CD8-positive, alpha-beta memory T cell (primary cell): ENCODE measurements at places on chromosomes 5 and 9. TPM values are rescaled to one million over a fixed set of nuclear protein-coding genes. Genes with fewer than 3 reads are reported as not detected.

DNA sequence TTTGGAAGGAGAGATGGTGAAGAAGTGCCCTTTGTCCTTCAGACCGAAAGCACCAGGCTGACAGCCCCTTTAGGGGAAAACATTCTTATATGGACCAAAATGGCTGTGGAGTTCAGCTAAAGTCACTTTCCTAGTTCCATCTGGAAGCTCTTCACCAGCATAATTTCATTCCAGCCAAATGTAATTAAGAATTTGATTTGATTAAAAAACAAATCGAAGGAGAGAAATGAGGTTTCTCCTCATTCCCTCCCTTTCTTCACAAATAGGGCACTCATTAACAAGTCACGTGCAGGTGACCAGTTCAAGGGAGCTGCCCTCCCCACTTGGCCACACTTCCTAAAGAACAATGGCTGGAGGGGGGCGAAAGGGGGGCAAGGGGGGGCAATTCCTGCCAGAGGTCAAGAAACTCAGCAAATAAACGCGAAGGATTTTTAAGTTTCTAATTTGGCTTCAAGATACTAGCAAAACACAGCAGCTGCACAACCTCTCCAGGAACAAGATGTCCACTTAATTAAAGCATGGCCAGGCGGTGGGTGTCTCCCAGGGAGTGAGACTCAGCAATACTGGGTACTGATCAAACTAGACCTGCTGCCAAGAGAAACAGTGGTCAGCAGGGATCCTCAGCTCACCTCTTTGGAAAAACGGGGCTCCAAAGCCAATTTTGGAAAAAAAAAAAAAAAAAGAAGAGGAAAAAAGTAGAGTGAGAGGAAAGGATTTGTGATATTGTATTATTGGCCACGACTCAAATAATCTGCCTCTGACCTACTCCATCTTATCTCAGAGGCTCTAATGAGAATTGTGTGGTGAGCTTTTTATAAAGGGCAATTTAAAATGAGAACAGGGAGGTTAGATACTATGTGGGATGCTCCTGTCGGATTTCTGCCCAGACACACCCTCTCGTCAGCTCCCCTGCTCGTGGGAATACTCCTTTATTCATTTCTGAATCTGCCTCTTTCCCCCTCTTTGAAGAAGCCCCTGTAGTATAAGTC is 254.3 kb downstream of the ZSWIM6 start:
- H3K27me3 ChIP-seq, result no peaks in the 10 kb centered on the region
- no peak overlapping the region for H3K27ac ChIP-seq
- H3K4me1 ChIP-seq, result no peaks in the 10 kb centered on the region
- no peak for DNase-seq
- no peak overlapping the region for H3K4me3 ChIP-seq

- no peaks in the 10 kb centered on the region for H3K36me3 ChIP-seq
- no peak for DNase-seq
- no peak overlapping the region for H3K27ac ChIP-seq
- no peaks in the 10 kb centered on the region for H3K27me3 ChIP-seq
Measured at GRCh38 chr5:179122411-179123108, 62.4 kb downstream of the ZNF354C start.

IFNA1 gene
- polyA plus RNA-seq, result not detected

SLC34A1 gene
- 0.17 TPM for polyA plus RNA-seq

TXNDC8 gene
- polyA plus RNA-seq, result not detected
